Fibroblast of the aortic adventitia (primary cell): ENCODE measurements at places on chromosomes 11 and 22.

GRCh38 chr11:8095806-8096522, 15.0 kb downstream of the TUB start:
- DNase-seq: no peak

DNA sequence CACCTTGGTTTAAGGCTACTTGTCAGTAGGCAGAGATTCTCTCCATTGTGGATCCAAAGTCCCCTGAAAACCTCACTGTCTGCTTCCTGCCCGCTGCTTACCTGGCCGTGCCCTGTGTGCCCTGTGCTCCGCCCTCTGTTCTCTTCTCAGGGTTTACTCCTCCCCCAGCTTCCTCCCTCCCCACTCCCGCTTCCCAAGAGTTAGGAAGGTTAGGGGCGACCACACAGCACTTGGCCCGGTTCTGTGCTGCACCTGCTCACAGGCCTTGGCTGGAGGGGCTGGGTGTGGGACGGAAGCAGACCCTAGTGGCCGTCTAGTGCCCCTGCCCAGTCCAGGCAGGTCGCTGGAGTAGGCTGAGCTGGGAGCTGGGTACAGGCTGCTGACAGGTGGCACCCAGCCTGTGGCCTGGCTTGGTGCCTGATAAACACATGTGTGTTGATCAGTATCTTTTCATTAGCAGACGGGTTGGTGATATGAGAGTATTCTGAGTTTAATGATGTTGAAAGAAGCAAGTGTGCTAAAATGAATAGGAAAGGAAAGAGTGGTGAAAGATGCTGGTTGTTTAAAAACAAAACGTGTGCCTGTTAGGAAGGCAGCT, 40.5 kb downstream of the GRAMD4 start:
- DNase-seq: no peak

DNA sequence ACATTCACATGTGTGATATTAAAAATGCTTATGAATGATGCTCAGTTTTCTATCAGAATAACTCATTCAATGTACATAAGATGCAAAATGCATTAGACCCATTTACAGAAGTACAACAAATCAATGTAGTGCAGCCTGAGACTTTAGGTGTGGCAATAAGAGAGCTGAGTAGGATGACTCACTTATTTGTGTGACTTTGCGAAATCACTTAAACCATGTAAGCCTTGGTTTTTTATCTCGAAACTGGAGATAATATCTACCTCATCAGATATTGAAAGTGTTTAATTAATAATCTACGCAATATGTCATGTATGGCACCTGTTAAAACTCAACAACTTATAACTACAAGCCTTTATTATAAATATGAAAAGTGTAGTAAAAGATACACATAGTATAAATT, 105.7 kb upstream of the LUZP2 start:
- peak; percentile 4 for DNase-seq

DNA sequence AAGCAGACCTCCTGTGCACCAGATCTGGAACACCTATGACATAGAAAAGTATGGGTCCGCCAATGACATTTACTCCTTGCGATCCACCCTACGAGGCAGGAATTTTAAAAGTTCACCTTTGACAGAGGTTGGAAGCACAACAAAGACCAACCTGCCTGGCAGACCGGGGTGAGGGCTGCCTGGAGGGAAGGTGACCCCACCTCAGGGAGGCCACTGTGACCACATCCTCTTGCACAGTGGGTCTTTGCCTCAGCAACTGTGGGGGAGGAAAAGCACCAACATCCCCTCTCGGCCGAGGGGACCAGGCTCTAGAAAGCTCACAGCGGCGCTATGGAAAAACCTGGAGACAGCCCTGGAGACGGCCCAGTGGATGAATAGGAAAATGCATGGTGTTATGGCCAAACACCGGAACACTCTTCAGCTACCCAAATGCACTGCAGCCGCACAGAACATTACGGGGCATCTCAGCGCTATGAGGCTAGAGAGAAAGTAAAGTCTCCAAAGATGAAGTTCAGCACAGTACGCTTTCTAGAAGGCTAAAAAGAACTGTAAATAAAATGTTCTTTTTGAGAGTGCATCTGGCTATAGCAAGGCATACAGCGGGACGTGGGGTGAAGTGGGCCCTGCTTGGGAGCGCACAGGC, 1.8 kb upstream of the SHISAL1 start:
- no peak for DNase-seq

DNA sequence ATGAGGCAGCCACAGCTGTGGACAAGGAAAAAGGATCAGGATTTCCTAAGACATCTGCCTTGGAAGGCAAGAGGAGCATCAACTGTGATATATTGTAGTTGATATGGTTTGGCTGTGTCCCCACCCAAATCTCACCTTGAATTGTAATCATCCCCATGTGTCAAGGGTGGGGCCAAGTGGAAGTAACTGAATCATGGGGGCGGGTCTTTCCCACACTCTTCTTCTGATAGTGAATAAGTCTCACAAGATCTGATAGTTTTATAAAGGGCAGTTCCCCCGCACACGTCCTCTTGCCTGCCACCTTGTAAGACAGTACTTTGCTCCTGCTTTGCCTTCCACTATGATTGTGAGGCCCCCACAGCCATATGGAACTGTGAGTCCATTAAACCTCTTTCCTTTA, 10.2 kb downstream of the RIC8A start:
- no peak for DNase-seq

DNA sequence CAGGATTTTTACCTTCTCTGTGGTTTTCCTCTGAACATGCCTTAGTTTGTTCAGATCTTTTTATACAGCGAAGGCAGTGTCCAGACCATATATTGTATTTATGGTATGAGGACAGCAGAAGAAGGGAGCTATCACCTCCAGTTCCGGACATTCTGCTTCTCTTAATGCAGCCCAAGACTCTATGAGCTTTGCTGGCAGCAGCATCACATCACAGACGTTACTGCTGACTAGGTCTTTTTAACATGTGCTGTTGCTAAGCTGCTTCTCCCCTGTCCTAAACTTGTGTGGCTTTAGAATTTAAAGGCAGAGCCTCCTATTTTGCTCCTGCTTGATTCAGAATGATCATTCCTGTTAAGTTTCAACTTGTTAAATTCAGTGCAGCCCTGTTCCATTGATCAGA, 13.4 kb downstream of the MICAL2 start:
- DNase-seq: peak; percentile 48

DNA sequence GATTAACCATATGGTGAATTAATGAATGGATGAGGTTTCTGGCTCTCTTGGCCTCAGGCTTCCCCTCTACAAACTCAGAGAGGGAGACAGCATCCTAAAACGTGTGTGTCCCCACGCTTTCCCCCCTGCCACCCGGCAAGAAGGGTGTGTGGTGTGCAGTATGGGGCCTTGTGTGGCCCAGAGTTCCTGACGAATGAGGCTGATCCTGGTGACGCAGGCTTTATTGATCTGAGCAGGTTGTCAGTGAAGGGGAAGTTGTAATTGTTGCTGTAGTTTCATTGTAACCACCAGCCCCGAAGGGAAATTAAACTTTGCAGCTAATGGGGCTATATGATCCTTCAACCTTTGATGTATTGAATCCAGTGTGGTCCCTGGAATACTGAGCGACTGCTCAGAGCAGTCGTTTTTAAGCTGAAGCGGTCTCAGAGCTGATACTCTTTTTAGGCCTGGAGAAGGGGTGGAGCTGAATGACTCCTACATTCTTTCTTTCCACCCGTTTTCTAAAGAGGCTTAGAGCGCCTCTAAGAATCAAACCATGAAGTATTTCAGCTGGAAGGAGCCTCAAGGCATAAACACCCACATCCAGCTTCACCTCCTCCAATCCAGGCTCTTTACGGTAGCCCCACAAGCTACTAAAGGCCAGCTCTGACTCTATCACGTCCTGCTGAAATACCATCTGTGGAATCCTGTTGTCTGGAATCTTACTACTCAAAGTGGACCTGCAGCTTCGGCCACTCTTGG, 284.7 kb downstream of the MIAT start:
- peak; percentile 1 for DNase-seq

- peak; percentile 81 for DNase-seq
Measured at GRCh38 chr11:93908689-93909088, 58.3 kb upstream of the VSTM5 start.

- peak; percentile 66 for DNase-seq
Measured at GRCh38 chr11:121800731-121801393, 315.2 kb downstream of the BLID start.

DNA sequence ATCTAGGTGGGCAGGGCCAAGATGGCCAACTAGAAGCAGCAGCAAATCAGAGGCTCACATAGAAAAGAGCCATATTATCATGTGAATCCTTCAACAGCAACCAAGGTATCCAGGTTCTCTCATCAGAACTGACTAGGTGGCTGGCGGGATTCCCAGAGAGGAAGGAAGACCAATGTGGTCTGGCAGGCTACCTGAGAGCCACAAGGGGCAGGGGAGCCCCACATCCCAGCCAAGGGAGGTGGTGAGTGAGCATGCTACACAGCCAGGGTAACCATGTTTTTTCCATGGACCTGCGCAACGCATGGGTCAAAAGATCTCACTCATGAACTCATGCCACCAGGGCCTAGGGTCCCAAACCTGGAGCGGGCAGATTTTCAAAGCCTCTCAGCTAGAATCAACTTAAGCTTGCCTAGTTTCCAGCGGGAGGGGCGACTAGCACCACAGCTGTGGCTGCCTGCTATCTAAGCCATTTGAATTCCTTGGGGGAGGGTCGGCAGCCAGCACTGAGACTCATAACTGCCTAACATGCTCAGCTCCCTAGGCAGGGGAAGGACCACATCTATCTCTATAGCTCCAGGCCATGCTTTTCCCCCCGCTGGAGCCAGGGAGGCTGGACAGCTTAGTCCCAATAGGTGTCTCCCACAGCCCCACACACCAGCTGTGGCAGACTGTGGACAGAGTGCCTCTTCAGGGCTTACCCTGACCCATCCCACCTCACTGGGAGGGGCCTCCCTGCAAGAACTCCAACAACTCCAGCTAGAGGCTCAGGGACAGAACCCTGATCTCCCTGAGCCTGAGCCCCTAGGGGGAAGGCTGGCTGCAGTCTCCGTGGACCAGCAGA, 28.7 kb upstream of the CASP12 start:
- DNase-seq: no peak

GRCh38 chr11:86370922-86371594, 3.6 kb upstream of the CCDC81 start:
- peak; percentile 66 for DNase-seq

DNA sequence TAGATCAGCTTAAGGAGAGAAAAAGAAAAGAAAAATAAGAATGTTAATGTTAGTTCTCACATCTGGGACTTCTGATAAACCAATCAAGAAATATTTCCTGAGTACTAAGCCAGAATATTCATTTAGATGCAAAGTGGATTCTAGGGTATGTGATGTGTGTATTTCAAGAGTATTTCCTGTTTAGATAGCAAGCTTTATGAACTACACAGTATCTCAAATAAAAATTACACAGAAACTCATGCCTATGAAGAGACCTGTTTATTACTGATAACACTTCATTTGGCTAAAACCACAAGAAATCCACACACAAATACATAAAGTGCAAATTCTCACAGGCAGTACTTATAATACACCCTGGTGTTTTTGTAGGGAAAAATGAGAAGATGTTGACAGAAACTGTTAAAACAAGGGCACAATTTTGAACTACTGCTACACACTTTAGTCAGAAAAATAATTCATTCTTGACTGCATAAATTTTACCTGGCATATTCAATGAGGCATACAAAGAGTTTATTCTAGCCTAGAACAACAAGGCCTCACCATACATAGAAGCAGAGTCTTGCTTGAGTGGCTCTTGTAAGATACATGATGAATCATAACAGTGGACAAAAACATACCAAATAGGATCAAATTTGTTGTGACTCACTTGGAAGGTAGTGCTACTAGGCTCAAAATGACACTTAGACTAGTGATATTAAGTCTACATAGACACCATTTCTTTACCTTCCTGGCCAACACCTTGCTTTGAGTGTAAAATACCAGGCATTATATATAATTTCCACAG, 18.8 kb upstream of the P4HA3 start:
- DNase-seq: peak; percentile 47

DNA sequence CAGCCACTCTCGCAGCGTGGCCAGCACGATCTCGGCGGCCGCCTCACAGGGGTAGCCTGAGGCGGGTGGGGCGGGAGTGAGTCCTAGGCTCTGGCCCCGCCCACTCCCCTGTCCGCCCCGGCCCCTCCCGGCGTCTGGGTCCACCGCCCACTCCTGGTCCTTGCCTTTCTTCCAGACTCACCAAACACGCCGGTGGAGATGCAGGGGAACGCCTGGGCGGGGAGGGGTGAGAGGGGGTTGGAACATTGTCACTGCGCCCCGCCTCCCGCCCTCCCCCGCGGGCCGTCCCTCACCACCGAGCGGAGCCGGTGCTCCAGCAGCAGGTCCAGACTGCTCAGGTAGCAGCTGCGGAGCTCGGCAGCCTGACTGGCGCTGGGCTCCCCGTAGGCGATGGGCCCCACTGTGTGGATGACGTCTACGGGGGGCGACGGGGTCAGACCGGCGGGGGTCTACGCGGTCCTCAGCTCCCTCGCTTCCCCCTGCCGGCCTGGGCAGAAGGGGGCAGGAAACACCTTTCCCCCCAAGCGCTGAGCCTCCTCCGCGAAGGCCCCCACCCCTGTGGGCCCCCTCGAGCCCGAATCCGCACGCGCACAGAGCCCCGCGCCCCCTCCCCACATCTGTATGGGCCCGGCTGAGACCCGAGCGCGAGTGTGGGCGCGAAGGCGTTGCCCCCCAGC, 13.2 kb downstream of the OTUB1 start:
- DNase-seq: peak; percentile 21

GRCh38 chr11:23725752-23726151, 771.1 kb upstream of the LUZP2 start:
- DNase-seq: peak; percentile 29

DNA sequence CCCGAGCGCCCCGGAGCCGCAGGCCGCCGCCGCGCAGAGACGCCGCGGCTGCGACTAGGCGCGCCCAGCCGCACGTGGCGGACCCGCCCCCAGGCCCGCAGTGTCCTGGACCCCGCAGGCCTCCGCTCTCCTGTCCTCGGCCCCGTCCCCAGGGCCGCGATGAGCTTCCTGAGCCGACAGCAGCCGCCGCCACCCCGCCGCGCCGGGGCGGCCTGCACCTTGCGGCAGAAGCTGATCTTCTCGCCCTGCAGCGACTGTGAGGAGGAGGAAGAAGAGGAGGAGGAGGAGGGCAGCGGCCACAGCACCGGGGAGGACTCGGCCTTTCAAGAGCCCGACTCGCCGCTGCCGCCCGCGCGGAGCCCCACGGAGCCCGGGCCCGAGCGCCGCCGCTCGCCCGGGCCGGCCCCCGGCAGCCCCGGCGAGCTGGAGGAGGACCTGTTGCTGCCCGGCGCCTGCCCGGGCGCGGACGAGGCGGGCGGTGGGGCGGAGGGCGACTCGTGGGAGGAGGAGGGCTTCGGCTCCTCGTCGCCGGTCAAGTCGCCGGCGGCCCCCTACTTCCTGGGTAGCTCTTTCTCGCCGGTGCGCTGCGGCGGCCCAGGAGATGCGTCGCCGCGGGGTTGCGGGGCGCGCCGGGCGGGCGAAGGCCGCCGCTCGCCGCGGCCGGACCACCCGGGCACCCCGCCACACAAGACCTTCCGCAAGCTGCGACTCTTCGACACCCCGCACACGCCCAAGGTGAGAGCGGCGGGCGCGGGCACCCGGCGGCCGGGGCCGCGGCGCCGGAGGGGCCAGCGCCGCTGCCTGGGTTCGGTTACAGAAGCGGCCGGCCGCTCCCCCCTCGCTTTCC, 528 bp downstream of the WEE1 start:
- DNase-seq: peak; percentile 16
